Urothelium cell line (cell line): ENCODE measurements at places on chromosomes 11 and 22.

DNA sequence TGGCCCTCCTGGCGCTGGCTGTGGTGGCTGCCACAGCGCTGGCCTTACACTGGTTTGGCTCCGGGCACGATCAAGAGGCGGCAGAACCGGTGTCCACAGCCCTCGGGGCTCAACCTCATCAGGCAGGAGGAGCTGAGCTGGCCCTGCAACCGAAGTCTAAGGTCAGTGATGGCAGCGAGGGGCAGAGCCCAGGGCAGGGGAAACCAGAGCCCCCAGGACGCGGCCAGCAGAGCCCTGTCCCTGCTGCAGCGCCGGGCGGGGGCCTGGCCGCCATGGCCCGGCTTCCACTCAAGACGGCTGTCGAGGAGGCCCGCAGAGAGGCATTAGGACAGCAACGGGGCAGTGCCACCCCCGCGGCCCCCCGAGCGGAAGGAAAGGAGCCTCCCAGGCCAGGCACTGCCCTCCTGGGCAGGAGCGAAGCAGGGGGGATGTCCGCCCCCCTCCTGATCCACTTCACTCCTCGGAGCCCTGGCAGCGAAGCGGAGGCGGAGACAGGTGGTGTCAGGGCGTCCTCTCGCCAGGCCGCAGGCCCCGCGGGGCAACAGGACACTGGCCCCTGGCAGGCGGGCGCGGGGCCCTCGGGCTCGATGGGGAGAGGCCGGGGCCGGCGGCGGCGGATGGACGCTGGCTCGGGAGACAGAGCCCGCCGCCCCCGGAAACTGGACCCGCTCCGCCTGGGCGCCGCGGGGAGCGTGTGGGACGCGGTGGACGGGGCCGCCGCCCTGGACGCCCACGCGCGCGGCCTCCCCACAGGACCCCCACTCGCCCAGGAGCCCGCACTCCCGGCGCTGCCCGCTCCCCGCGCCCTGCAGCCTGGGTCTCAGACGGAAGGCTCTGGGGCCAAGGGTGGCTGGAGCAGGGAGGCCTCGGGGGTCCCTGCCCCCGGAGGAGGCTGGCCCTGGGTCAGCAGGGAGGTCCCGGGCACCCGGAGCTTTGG lies 895 bp downstream of the KLHDC7B start:
- DNase-seq: no peak

- DNase-seq: no peak
Observed at GRCh38 chr11:100356035-100356434, 331.1 kb upstream of the ARHGAP42 start.

- DNase-seq: peak; percentile 91
Observed at GRCh38 chr11:68659158-68659921, 25.0 kb upstream of the GAL start.

DNA sequence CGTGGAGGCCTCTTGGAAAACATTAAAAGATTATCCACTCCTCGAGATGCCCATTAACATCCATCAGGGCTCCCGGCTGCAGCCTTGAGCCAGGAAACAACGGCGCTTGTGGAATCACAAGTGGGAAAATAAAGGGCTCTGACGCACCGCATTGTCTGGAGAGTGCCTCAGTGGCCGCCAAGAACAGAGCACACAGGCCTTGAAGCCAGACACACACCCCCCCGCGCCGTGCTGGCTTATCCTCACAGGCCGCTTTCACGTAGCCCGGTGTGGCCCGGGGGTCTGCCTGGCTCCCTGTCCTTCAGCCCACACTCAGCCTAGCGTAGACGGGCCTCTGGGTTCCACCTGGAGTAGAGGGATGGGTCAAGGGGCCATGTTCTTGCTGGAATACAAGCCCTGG lies 1020.5 kb downstream of the BRD1 start:
- no peak for DNase-seq

DNA sequence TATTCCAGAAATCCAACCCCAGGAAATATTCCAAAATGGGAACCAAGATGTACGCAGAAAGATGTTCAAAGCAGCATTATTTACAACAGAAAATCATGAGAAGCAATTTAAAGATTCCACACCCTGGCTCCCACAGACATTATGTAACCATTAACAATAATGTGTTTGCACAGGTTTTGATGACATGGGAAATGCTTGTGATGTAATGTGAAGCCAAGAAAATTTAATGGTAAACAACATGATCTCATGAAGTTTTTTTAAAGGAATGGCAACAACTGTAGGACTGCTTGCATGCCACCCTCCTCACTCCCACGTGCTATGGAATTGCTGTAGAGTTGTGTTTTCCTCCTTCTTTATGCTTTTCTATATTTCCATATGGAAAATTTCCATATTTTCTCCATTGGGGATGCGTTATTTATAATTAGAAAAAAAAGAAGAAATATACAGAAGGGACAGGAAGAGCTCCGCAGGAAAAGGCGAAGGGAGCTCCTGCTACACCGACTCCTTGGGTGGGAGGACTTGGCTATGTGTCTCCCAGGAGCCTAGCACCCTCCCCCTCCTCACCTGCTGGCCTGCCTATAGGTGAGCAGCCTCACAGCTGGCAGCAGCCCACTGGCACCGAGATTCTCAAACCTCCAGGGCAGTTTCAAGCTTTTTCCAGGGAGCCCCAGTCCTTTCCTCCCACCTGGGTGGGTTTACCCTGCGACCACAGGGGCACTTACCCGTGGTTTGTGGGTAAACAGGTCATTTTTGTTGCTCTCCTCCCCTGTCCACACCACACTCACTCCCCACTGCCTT lies 20.9 kb downstream of the LRFN4 start:
- no peak for DNase-seq
